Body of pancreas (tissue), 4 donors: ENCODE measurements at places on chromosomes 16 and 17. TPM values are rescaled to one million over a fixed set of nuclear protein-coding genes. Genes with fewer than 3 reads are reported as not detected.

DNA sequence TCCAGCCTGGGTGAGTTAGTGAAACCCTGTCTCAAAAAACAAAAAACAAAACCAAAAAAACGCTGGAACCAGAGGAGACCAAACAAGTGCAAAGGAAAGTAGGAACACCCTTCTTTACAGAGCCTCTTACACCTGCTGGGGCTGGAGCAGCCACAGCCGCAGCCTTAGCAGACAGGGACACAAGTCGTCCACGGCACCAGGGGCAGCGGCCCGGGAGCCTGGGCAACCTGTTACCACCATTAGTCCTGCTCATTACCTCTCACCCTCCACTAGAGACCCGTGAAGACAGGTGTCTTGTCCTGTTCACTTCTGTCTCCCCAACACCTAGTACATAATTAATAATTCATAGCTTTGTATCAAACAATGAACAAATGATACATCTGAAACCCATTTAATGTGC lies 83.6 kb downstream of the C16orf78 start:
- H3K4me1 ChIP-seq = no peaks in the 10 kb centered on the region
- DNase-seq = no peak
- H3K27ac ChIP-seq = no peak overlapping the region
- no peak overlapping the region for H3K4me3 ChIP-seq
- H3K36me3 ChIP-seq = no peaks in the 10 kb centered on the region
- no peaks in the 10 kb centered on the region for H3K27me3 ChIP-seq

The TOP2A gene
- not detected for total RNA-seq

- H3K36me3 ChIP-seq = no peaks in the 10 kb centered on the region
- no peaks in the 10 kb centered on the region for H3K27me3 ChIP-seq
- no peaks in the 10 kb centered on the region for H3K4me1 ChIP-seq
- H3K4me3 ChIP-seq = no peak overlapping the region
- DNase-seq = no peak
These were observed 169.4 kb downstream of the ABCA8 start for GRCh38 chr17:68785565-68786486.

The CACNA1H gene
- 15.2 TPM for total RNA-seq

DNA sequence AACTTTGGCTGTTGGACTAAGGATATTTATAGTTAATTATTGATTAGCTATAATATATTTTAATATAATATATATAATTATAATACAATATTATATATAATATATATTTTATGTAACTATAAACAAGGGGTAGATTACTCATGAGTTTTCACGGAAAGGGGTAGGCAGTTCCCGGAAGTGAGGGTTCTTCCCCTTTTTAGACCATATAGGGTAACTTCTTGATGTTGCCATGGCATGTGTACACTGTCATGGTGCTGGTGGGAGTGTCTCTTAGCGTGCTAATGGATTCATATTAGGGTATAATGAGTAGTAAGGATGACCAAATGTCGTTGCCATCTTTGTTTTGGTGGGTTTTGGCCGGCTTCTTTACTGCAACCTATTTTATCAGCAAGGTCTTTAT lies 315.6 kb downstream of the WWOX start:
- H3K27ac ChIP-seq = no peak overlapping the region
- no peaks in the 10 kb centered on the region for H3K4me1 ChIP-seq
- DNase-seq = no peak
- H3K27me3 ChIP-seq = no peaks in the 10 kb centered on the region
- H3K4me3 ChIP-seq = no peak overlapping the region

The CTF1 gene
- 2.0 TPM for total RNA-seq

GRCh38 chr17:44247440-44247841 lies 20.5 kb downstream of the SLC4A1 start:
- no peak for DNase-seq
- H3K27ac ChIP-seq = no peak overlapping the region
- no peaks in the 10 kb centered on the region for H3K27me3 ChIP-seq
- H3K36me3 ChIP-seq = no peaks in the 10 kb centered on the region

The LPO gene
- total RNA-seq = not detected

The METTL23 gene
- total RNA-seq = 44.2 TPM

DNA sequence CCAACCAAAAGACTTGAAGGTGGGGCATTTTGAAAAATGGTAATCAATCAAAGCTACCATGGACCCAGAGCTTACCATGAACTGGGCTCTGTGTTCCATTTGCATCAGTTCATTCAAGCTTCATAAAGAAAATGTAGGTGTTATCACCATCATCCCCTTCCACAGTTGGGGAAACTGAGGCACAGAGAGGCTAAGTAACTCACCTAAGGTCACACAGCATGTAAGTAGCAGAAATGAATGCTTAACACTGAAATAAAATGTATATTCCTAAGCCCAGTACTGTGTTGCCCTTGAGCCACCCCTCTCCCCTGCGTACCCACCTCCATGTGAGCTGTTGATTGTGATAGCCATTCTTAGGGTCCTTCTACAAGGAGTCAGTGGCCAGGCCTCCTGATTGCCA lies 83.6 kb downstream of the VAT1L start:
- H3K4me1 ChIP-seq = peaks cover 8% of the 10 kb centered on the region
- no peak for DNase-seq
- H3K27ac ChIP-seq = no peak overlapping the region
- H3K36me3 ChIP-seq = no peaks in the 10 kb centered on the region
- H3K27me3 ChIP-seq = no peaks in the 10 kb centered on the region

GRCh38 chr16:85641776-85642176 lies 28.7 kb downstream of the GSE1 start:
- peak overlapping the region; percentile 58 for H3K27ac ChIP-seq
- no peak overlapping the region for H3K4me3 ChIP-seq
- H3K27me3 ChIP-seq = no peaks in the 10 kb centered on the region

GRCh38 chr16:51710186-51710585 lies 559.1 kb upstream of the SALL1 start:
- no peak for DNase-seq
- H3K4me3 ChIP-seq = no peak overlapping the region
- no peak overlapping the region for H3K27ac ChIP-seq
- H3K27me3 ChIP-seq = no peaks in the 10 kb centered on the region

The KRTAP4-9 gene
- total RNA-seq = not detected
